ENCODE measurements at places on chromosomes 7 and 10. TPM values are rescaled to one million over a fixed set of nuclear protein-coding genes. Genes with fewer than 3 reads are reported as not detected.
A peak's percentile ranks its signal among the peaks of the same experiment; 100 is the strongest.

- DNase-seq: peak; percentile 89
Measured at GRCh38 chr7:44065431-44066110, at the start of gene PGAM2. Gene PGAM2 (minus strand): TSS chr7:44065567. CDS start chr7:44065529, 38 bp downstream.

CUEDC2 gene
- total RNA-seq: 64.7 TPM

GRCh38 chr10:27714349-27714748, 31.3 kb downstream of the MKX start:
- DNase-seq: no peak

DNA sequence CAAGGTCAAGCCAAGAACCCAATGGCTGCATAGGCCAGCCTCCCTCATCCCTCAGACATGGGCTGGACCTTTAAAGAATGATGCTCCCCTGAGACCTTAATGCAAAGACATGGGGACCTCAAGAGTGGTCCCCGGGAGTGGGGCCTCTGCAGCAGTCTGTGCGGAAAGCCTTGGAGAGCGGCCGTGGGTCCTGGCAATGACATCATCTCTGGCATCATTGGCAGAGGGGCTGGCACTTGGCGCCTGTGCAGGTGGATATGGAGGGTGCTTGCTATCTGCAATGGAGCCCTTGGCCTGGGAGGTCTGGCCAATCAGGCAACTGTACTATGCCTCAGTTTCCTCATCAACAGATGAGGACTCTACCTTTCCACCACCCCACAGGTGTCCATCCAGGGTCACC, 365.5 kb upstream of the MKI67 start:
- no peak for DNase-seq

DNA sequence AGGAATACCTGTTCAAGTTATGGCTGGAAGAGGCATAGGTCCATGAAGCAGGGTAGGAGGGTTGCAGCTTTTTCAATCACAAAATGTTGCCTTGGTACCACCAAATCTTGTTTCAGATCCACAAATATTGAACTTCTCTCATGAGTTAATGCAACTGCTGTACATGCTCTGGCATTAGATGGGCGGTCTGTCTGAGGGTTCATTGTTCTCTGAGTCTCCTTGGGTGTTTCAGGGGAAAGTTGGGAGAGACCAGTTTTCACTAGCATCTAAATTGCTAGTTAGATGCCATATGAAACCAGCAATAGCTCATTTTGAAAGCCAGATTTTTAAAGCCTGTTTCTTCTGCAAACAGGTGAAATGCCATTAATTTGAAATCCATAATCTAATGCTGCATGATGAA, 27.8 kb upstream of the ELMO1 start:
- no peak for DNase-seq

- DNase-seq: no peak
Measured at GRCh38 chr7:136911344-136911743, 42.9 kb downstream of the CHRM2 start.

DNA sequence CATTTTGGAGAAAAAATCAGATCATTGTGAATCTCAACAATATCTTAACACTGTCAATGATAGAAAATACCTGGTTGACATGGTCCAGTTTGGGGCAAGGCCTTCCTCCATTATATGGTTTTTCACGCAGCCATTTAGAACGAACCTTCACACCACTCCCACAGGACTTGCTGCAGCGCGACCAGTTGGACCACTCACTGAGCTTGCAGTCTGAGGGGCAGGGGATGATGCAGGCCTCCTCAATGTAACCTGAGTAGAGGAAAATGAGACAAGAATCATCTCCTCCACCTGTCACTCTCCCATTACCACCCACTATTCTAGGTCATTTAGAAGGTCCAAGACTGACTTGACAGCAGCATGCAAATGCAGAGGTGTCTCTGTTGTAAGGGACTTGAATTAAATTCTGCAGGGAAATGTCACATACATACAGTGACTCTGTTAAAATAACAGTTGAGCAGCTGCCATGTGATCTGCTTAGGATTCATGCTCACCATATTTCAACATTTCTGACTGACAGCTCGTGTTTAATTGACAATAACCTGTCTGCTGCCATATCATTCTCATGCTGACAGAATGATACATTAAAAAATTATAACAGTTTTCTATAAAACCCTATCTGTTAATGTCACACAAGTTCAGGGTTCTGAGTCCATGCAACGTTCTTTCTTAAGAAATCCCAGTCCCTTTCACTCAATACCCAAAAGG, 403.0 kb downstream of the THSD7A start:
- DNase-seq: peak; percentile 16

ZNF853 gene
- 6.5 TPM for total RNA-seq

SAP25 gene
- total RNA-seq: 1.3 TPM

DNA sequence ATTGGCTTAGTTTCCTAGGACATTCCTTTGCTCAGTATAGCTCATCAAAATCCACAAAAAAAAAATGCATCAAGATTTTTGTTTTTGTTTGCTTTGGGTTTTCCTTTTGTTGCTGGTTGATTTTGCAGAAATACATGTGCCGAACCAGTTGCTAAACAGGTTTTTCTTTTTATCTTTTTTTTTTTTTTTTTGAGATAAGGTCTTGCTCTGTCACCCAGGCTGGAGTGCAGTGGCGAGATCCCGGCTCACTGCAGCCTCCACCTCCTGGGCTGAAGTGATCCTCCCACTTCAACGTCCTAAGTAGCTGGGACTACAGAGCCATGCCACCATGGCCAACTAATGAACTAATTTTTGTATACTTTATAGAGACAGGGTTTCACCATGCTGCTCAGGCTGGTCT, 8.3 kb downstream of the CSTF2T start:
- DNase-seq: no peak

MMD2 gene
- not detected for total RNA-seq

- DNase-seq: no peak
Measured at GRCh38 chr7:117282239-117282812, 40.5 kb downstream of the WNT2 start.

GRCh38 chr10:70680899-70681730, 8.8 kb downstream of the ADAMTS14 start:
- no peak for DNase-seq

DNA sequence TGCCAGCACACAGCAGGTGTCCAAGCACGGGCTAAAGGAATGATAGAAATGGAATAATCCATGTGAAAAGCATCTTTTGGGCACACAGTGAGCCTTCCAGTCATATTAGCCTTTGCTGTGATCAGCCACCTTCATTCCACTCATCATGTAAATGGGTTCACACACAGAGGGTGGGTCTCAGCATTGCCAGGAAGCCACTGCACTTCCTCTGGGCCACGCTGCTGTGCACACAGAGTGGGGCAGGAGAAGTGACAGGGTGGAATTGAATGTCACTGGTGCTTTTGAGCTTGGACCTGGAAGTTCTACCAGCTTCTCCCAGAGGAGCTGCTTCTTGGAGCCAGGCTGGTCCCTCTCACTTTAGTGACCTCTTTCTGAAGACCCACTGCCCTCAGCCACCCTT, 203.5 kb downstream of the USP6NL start:
- no peak for DNase-seq

DNA sequence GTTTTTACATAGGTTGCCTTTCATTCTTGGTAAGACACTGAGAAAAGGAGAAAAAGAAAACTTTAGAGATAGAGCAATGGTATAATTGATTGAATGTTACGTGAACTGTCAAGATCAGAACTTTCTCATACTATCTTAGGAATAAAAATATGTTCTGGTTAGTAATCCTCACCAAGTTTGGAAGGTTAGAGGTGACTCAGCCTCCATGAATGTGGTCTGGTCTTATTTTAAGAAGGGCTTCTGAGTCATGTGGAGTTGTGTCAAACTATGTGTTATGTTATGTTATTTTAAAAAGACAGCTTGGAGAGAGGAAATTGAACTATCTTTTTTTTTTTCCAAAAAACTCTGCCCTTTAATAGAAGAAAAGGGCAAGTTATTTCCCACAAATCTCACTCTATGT, 458.6 kb upstream of the KLF6 start:
- DNase-seq: no peak

- DNase-seq: no peak
Measured at GRCh38 chr7:50359258-50359994, 54.9 kb downstream of the IKZF1 start.

DNA sequence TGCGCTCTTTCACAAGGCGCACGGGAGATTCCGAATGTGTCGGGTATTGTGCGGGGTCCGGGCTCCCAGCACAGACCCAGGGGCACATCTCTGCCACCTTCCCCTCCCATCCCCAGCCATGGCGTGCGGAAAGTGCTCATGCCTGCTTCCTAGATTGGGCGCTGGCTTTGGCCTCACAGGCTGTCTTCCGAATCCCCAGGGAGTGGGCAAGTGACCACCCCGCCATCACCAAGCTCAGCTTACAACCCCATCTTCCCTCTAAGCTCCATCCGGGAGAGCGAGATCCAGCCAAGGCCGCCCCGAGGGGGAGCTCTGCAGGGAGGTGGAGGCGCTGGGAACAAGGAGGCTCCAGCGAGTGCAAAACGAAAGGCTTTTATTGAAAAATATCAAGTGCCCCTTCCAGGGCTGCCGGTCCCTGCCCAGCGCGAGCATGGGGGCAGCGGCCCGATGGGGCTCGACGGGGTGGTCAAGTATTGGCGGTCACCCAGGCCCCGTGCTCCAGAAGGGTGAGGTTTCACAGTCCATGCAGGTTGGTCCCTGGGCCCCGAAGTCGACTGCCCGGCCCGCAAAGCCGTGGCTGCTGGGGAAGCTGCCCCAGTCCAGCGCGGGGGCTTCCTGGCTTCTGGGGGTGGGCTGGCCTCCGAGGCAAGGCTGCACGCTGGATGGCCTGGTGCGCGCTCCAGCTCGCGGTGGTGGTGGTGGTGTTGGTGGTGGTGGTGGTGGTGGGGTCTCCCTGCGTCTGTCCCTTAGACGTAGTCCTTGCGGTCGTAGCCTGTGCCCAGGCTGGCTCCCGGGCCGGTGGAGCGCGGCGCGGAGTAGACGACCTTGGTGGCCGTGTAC, 1.2 kb downstream of the CLDN3 start:
- peak; percentile 55 for DNase-seq

DNA sequence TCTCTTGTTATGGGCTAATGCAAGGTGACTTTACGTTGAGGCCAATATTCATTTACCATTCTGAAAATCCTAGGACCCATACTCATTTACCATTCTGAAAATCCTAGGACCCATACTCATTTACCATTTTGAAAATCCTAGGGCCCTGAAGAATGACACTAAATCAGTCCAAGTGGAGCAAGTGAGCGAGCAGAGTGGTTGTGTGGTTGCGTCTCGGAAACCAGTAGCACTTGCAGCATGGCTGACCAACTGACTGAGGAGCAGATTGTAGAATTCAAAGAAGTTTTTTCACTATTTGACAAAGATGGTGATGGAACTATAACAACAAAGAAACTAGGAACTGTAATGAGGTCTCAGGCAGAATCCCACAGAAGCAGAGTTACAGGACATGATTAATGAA, 6.9 kb downstream of the SAR1A start:
- DNase-seq: no peak

PRLHR gene
- not detected for total RNA-seq

GRCh38 chr10:55500931-55501559, 700.0 kb upstream of the PCDH15 start:
- peak; percentile 2 for DNase-seq

DNA sequence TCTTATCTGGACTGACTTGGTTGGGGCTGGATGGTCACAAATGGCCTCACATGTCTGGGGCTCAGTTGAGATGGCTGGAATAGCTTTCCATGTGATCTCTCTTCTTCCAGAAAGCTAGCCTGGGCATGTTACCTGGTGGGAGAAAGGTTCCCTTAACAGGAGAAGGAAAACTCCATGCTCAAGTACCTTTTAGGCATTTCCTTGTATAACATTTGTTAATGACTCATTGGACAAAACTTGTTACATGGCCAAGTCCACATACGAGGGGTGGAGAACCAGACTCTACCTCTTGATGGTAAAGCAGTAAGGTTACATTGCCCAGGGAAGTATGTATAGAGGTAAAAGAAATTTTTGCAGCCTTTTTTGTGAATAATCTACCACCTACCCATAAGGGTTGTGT, 826.4 kb downstream of the LRMDA start:
- no peak for DNase-seq

DNA sequence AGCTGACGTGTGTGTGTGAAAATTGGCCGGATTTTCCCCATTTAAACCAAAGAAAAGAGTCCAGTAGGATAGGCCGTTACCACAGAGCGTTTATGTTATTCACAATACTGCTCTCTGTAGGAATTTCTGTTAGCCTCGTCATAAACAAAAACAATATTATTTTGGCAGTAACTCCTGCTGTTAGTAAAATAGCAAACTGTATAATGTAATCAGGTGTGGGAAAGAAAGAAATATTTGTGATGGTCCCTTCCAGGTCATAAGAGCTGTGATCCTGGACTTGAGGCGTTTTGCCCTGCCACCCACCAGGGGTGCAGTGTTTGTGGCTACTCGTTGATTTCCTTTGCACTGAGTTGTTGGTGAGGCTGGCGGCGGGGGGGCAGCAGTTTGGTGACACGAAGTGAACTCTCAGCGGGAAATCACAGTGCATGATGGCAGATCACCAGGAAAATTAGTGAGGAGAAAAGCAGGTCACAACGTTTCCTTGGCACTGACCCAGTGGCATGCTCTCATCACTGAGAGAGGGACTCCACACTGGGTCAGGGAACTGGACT, 2.8 kb downstream of the EEPD1 start:
- DNase-seq: peak; percentile 43

DNA sequence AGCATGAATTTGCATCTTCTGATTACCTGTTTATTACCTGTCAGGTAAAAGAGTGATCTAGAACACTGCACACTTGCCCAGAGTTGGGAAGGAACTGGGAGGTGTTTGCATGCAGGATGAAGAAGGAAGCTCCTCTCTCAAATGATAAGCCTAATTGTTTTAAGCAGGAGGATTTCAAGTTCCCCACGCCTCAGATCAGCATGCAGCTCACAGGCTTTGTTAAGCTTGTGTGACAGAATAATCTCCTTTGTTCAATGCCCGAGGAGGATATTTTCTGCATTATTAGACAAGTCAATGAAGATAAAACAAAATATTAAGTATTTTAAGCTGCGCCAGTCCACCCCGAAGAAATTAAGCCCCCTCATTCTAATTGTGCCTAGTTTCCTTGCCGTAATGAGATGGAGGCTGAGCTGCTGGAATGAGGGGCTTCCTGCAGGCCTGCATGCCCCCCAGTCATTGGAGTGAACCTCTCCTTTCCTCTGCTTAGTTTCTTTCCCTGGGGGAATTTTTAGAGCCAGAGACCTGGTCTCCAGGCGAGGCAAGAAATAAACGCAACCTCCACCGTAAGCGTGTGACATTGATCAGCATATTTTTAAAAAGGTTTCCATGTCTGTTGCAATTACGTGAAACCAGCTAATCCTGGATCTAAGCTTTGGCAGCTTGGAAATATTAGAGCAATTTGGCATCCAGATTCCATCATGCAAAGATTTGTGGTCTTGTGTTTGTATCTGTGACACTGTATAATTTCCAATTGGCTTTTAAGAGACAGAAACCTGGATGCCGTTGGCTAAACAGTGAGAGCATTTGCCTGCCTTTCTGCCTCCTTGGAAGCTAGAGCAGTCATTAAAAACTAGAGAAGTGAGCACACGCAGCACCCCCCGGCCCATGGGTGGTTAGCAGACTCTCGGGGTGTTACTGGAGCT, 376.0 kb downstream of the GALNT17 start:
- DNase-seq: no peak

SUN3 gene
- total RNA-seq: not detected

GRCh38 chr7:152894295-152895170, 135.0 kb downstream of the ACTR3B start:
- DNase-seq: peak; percentile 94

Measured in H7 (cell line).